ENCODE measurements at places on chromosomes 7 and 10. TPM values are rescaled to one million over a fixed set of nuclear protein-coding genes. Genes with fewer than 3 reads are reported as not detected.

DNA sequence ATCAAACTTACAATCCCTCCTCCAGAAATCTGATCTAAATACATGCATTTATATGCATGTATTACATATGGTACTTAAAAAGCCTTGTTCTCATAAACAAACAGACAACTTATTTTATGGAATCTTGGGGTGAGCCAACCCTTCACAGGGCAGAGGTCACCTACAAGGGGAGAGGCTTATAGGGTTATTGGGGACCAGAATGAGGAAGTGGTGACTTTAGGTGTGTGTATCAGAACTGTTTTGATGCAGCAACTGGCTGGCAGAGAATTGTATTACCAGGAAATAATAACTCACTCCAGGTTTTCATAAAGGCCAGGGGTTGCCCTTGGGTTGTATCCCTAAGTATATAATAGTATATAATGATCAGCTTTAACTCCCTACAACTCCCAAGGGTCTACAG is 91.1 kb downstream of the SVIL start:
- DNase-seq, result no peak

- no peak for DNase-seq
Measured at GRCh38 chr10:5601826-5602495, 64.4 kb downstream of the ASB13 start.

GRCh38 chr10:86411281-86411841 is 44.8 kb upstream of the GRID1 start:
- DNase-seq, result peak; percentile 66

DNA sequence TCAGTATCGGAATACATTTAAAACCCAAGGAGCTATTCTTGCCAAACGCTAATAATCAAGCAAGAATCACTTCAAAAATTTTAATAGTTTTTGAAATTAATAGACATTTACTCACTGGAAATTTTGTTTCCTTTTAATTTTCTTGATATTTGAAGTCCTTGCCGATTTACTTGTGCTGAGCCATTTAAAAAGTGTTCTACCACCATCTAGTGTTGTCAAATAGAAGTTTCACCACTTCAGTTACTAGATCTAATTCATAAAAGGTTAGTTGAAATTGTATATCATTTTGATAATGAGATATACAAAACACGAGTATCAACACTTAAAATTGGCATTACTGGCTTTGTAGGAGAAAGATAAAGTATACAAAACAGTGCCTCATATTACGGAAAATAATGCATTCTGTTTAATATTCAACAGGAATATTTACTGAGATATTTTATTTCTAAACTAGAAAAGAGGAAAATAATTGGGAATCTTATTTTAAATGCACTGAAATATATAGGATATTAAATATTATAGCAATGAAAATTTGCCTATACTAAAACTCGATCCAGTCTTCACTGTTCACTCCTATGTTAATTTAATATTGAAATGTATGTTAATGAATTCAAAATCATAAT is 664.8 kb upstream of the SEMA3D start:
- no peak for DNase-seq

- no peak for DNase-seq
Measured at GRCh38 chr7:7103343-7104313, 78.7 kb upstream of the C1GALT1 start.

GRCh38 chr7:138608275-138608674 is 92.9 kb downstream of the SVOPL start:
- DNase-seq, result peak; percentile 80

DNA sequence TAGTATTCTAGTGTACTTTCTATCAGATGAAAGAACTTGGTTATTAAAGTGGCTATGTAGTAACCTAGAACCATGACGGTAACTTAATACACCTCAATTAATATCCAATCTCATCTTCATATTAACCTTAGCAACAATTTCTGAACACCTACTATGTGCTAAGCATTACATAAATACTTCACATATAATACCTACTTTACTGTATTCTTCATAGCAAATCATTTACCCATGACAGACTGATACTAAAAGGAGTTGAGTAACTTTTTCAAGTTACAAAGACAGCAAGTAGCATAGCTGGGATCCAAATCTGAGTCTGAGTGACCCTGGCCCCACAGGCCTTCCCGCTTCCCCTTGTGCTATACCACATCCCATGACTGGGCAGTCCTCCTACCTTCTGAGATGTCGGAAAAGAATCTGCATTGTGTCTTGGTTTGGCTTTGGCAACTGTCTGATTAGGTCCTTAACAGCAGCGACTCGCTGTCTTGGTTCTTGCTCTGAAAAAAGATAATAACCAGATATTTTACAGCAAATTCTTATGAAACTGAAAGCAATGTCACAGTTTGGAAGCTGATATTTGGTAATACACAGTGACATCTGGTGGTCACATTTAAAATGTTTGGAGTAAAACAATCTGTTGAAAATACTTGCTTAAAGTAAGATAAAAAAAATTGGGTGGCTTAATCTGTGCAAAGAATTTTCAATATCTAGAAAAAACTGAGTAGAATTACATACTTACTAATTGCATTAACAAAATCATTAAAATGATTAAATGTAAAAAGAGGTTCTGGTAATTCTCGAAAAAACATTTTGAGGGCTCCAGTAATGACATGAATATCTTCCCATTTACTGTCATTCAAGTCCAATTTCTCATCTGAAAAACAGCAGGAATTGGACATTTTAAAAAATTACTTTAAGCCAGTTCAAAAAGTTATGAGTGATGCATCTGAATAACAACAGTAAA is 120.1 kb downstream of the ARHGAP12 start:
- peak; percentile 29 for DNase-seq

- DNase-seq, result no peak
Measured at GRCh38 chr10:69869291-69869961, 67.7 kb downstream of the COL13A1 start.

- DNase-seq, result no peak
Measured at GRCh38 chr7:33250421-33250871, 121.1 kb downstream of the BBS9 start.

DNA sequence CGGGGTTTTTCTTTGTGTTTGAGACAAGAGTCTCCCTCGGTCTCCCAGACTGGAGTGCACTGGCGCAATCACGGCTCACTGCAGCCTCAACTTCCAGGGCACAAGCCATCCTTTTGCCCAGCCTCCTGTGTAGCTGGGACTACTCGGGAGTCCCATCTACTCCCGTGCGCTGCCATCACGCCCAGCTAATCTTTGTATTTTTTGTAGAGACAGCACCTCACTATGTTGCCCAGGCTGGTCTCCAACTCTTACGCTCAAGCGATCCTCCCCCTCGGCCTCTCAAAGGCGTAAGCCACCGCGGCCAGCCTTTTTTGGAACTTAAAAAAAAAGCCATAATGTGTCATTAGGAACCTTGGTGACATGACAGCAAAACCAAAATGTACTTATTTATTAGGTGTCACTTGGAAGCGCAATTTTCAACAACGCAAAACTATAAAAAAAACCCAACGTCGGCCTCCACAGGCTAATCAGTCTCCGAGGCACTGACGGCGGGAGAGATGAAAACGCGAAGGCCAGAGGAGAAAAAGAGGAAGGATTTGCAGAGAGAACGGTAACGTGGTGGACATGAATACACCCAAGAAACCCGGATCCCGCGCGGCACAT is 911 bp upstream of the HNRNPH3 start:
- peak; percentile 40 for DNase-seq

GRCh38 chr10:70923696-70924095 is 35.3 kb upstream of the PCBD1 start:
- no peak for DNase-seq

DNA sequence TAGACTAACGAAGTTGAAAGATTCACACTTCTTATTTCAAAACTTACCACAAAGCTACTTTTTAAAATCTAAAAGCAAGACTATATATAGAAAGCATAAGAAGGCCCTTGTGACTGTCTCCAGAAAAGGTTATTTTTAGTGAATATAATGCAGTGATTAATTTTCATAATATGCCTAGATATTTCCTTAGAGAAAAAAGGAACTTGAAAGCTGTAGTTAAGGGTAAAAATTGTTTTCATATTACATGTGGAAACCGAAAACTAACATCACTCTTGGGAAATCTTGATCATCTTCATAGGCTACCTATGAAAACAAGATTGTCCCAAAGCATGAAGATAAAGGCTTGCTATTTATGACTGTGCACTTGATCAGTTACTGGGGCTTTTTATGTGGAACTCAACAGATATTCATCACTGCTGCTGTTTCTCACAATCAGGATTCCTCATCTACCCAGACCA is 223.2 kb downstream of the SH2D4B start:
- no peak for DNase-seq

GRCh38 chr7:121385800-121386179 is 10.3 kb downstream of the FAM3C start:
- DNase-seq, result no peak

DNA sequence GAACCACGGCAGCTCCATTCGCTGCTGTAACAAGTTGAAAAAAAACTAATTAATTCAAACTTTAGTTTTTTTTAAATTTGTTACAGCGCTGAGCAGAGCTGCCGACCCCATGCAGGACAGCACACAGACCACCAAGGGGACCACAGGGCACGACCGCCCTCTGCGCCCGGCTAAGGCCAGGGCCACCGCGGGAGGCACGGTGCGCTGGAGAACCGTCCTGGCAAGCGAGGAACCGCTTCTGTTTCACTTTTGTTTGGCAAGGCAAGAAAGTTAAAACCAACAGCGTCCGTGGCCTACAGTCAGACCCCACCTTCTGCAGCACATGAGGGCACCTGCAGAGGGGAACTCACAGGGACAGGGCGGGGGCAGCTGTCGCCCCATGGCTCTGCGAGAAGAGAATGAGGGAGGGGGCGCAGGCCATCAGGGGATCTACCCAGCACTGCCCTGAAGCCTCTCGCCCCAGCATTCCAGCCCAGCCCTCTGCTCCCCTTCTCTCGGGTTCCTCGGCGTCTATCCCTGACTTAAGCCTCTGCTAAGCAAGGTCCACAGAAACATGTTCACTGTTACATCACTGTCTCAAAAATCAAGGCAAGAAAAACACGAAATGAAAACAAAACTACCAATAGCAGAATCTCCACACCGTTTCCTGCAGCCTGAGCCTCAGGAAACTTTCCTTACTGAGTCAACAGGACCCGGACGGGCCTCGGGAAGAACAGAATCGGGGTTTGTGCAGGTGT is 204.4 kb downstream of the DIP2C start:
- DNase-seq, result peak; percentile 46

DNA sequence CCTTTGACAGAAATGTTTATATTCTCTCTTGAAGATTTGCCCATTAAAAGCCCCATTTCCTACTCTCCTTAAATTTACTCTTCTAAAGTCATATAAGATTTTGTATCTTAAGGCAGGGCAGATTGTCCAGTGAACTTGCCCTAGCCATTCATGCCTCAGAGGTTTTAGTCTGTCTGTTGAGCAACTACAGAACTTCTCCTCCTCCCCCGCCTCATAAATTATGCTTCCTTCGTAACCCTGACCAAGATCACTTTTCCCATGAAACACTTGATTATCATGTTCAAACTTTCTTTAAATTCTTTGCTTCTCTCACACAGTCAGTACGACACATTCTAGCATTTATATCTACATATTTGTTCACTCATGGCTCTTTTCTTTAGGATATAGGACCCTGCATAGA is 621.3 kb downstream of the ANKRD7 start:
- DNase-seq, result no peak

- DNase-seq, result no peak
Measured at GRCh38 chr7:116328161-116328560, 117.8 kb downstream of the TES start.

DNA sequence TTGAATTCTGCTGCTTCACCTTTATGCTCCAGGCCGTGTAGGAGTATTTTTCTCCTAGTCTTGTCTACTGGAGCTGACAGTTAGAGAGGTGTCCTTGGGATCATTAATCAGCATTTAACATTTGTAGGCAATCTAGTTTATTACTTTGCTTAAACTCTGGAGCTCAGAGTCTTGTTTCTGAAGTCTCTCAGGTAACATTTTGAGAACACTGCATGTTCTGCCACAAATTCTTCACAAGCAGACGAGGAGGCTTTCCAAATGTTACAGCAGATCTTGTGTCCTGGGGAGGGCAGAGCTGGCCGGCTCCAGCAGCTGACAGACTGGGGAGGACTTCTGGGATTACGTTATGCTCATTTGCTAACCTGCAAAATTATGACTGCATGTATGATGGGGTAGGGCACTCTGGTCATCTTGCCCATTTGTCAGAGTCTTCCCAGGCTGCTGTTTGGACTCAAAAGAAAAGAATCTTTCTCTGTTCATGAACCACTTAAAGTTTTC is 50.5 kb downstream of the GALNT17 start:
- DNase-seq, result no peak

DNA sequence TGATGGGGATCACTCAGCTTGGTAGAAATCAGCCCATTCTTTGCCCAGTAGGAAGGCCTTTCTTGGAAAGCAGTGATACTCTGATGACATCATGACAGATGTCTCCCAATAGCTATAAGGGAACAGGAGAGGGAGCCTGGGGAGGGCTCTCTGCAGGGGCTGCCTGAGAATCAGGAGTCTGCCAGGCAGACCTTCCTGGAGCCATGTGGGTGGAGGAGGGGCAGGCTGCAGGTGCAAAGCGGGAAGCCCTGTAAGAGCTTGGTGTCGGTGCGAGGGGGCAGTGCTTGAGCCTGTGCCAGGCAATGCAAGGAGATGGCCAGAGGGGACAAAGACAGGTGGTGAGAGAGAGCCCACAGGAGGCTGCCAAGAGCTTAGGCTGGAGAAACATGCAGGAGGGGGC is 5.0 kb upstream of the TNS3 start:
- DNase-seq, result no peak

DNA sequence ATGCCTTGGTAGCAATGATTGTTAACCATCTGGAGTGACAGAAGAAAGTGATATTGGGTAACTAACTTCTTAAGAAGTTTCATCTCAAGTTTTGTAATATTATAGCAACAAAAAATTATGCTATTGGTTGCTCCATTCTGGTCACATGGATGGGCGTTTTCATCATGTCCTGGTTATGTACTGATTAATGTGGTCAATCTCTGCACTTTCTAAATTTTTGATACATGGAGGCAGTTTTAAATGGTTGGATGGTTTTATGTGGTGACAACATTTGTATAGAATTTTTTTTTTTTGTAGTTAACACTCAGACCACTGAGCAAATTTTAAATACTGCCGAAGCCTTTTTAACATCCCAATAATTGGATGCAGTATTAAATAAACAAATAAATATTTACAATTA is 55.2 kb upstream of the CCAR1 start:
- no peak for DNase-seq

GRM3 gene
- total RNA-seq, result not detected

TUBB8 gene
- not detected for total RNA-seq

ZNF804B gene
- total RNA-seq, result not detected

TMEM184A gene
- not detected for total RNA-seq

ZNF282 gene
- total RNA-seq, result 61.7 TPM

DKK1 gene
- not detected for total RNA-seq

AKR1C4 gene
- total RNA-seq, result not detected

SPAM1 gene
- total RNA-seq, result not detected

CYP3A4 gene
- total RNA-seq, result not detected
